ENCODE measurements at places on chromosomes 12 and 14.
A peak's percentile ranks its signal among the peaks of the same experiment; 100 is the strongest.

DNA sequence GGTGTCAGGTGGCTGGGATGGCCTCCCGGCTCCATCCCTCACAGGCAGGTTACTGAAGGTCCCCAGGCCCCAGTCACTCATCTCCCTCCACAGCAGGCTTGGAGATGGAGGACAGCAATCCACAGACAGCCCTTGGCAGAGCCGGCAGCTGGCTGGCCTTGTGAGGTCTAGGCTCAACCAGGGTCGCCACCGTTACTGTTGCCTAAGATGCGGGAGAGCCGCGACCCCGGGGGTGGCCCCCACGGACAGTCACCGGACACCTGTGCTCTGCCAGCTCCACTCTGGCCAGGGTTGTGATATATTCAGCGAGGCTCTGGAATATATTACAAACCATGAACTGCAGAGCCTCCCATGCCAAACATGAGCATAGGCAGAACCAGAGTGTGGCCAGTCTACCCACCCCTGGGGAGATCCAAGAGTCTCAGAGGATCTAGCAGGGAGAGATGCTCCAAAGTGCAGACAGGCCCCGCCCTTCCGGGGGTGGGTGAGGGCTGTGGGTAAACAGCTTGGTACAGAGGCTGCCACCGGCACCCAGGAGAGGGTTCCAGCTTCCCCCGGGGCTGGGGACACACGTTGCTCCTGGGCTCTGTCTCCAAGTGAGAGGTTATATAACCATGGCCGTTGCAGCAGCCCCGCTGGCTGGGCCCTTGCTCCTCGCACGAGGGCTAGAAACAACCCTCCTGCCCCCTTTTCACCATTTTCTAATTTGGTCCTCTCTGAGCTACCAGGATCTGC is 55.9 kb upstream of the DIO3 start:
- DNase-seq, result no peak

DNA sequence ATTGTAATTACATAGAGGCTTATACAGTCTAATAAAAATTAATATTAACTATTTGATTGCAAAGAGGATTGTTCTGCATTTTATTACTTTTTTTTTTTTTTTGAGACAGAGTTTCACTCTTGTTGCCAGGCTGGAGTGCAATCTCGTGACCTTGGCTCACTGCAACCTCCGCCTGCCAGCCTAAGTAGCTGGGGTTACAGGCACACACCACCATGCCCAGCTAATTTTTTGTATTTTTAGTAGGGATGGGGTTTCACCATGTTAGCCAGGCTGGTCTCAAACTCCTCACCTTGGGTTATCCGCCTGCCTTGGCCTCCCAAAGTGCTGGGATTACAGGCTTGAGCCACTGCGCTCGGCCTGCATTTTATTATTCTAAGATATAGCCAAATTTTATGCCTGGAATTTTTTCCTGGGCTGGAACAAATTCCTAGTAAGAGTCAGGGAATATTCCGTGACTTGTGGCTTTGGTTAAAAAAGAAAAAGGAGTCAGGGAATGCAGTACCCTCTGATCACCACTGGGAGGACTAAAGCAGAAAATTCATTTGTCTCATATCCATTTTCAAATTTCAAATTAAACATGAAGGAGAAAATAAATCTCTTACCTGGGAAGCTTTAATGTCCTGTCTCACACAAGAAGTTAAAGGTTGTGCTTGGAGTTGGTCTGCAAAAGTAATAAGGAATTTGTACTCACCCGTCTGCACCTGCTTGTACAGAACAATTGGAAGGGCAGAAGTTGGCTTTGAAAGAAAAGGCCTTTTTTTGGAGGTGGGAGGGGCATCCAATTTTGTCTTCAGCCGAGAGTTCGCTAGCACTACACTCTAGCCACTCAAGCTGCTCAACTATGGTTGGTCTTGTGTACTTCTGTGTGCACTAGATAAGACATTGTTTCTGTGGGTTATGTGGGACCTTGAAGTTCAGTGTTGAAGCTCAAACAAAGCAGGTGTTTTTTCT is 8.7 kb downstream of the MARK3 start:
- no peak for DNase-seq

DNA sequence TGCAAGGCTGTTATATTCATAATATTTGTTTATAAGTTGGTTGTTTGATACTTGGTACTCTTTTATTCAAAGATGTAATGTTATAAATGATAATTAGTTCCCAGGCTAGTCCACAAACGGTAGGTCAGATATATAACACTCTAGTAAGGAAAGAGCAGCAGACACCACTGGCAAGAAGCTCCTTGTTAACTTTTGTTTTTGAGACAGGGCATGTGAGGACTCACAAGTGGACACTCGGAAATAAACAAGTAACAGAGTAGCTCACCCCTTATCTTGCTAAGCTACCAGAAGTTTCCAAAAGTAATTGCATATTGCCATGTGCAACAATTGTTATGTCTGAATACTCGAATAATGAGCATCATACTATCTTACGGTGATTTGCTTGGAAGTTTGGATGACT is 38.6 kb upstream of the YARS2 start:
- no peak for DNase-seq

GRCh38 chr12:106975993-106976658 is 10.8 kb downstream of the MTERF2 start:
- no peak for DNase-seq

DNA sequence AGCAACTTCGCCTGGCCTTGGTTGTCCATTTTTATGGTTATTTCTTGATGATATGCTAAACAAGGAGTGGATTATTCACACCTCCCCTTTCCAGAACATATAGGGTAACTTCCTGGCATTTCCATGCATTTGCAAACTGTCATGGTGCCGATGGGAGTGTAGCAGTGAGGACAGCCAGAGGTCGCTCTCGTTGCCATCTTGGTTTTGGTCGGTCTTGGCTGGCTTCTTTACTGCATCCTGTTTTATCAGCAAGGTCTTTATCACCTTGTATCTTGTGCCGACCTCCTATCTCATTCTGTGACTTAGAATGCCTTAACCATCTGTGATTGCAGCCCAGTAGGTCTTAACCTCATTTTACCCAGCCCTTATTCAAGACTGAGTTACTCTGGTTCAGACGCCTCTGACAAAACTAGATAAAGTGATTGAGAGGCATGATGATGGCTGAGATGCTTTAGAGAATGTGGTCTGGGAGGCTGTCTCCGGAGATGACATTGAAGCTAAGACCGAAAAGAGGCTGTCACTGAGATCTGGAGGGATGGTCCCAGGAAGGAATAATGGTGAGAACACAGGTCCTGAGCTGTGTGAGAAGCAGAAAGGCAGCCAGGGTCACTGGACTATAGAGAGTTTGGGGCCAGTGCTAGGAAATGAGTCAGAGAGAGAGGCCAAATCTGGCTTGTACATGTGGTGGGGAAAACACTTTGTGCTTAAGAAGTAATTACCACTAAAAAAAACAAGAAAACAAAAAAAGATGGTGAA is 2.9 kb downstream of the GLT1D1 start:
- no peak for DNase-seq

DNA sequence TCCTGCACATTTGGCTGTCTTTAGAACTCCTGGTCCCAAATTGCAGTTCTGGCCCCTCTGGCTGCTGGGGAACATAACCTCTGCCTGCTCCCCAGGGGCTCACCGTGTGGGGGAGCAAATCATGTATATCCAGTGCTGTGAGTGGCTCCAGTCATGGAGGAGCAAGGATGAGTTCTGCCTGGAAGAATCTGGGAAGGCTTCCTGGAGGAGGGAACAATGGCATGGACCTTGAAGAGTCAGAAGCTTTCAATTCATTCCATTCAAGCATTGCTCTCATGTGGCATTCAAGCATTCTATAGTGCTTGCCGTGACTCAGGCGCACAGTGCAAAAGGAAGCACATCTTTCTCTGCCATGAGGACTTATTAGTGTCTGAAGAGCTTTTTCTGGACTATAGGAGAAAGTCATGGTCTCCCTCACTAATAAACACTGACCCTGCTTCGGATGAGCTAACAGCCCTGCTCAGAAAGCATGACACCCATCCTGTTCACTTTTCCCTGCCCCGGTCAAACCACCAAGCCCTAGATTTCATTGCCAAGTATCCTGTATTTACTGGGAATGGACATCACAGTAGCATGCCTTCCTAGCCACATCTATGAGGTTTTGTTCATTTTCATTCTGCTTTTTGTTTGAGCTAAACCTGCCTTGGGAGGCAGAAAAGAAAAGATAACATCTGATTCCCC is 3.5 kb downstream of the IFI27 start:
- peak; percentile 38 for DNase-seq

- DNase-seq, result no peak
Observed at GRCh38 chr12:78959556-78959955, 95.0 kb downstream of the SYT1 start.

GRCh38 chr12:121831571-121832245 is 27.0 kb downstream of the HPD start:
- no peak for DNase-seq

DNA sequence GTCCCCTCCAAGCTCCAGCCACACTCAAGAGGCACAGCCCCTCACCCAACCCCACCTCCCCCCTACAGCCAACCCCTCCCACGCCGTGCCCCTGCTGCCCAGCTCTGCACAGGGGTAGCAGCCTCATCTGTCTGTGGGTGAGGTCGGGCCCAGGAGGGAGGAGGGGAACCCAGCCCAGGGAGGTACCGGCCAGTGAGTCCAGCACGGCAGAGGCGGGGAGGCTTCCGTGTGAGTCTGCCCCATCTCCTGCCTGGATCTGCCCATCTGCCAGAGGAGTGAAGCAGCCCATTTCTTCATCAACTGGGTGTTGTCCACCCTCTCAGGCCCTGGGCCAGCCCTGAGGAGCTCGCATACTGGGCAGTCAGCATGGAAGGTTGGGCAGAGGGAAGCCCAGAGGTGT is 54.2 kb downstream of the CCNK start:
- no peak for DNase-seq

- DNase-seq, result no peak
Observed at GRCh38 chr14:97298331-97298730, 501.1 kb downstream of the VRK1 start.

DNA sequence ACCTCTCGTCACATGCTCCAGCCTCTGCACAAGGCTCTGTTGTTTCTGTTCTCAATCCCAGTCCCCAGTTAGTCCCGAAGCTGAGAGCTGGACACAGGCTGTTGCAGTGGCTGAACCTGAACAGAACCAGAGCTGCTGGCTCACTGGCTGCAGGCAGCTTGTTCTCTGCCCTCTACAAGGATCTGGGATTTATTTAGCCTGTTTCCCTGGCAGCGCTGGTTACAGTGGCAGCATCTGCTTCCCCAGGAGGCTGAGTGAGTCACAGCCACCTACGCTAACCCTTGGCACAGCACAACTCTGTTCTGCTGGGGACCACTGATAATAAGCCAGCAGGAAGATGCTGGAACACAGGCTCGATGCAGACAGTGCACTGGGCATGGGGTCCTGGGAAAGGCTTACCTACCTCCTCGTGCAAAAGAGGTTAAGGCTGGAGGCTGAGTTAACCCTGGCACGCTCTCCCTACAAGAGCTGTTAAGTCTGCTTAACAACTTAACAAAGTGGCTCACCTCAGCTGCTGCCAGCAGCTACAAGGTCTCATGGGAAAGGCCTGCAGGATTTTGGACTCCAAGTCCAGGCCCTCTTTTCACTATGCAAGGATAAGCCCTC is 299.6 kb downstream of the PCNX1 start:
- DNase-seq, result no peak

- no peak for DNase-seq
Observed at GRCh38 chr12:38137716-38138115, 178.9 kb upstream of the ALG10B start.
